ENCODE measurements at places on chromosomes 12 and 14. TPM values are rescaled to one million over a fixed set of nuclear protein-coding genes. Genes with fewer than 3 reads are reported as not detected.

GRCh38 chr12:73106296-73106695, 834.1 kb downstream of the TRHDE start:
- DNase-seq: no peak

GRCh38 chr14:73143003-73143402, 6.7 kb downstream of the PSEN1 start:
- DNase-seq: no peak

GRCh38 chr14:99066378-99066777, 205.6 kb downstream of the BCL11B start:
- no peak for DNase-seq

The KRT81 gene
- not detected for total RNA-seq

The IFNG-AS1 gene
- total RNA-seq: not detected

Measured in HepG2 (cell line).